ENCODE measurements at places on chromosomes 3 and 15. TPM values are rescaled to one million over a fixed set of nuclear protein-coding genes. Genes with fewer than 3 reads are reported as not detected.

GRCh38 chr3:196235452-196236122, 19.3 kb downstream of the SLC51A start:
- DNase-seq = no peak
- H3K4me1 ChIP-seq = peaks cover 23% of the 10 kb centered on the region
- no peak overlapping the region for H3K4me3 ChIP-seq
- H3K27ac ChIP-seq = no peak overlapping the region

DNA sequence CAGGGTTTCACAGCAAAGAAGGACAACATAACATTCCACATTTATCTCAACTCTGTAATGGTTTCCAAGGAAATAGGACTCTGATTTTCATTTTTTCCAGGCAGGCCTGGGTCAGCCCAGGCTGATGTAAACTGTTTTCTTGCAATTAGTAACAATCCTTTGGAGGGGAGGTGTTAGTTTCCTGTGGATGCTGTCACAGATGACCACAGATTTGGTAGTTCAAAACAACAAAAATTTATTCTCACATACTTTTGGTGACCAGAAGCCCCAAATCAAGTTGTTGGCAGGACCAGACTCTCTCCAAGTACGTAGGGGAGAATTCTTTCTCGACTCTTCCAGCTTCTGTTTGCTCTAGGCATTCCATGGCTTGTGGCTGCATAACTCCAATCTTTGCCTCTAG, 88.0 kb downstream of the EDEM1 start:
- DNase-seq = no peak
- no peak overlapping the region for H3K4me3 ChIP-seq
- H3K27ac ChIP-seq = no peak overlapping the region
- H3K36me3 ChIP-seq = no peaks in the 10 kb centered on the region
- no peaks in the 10 kb centered on the region for H3K4me1 ChIP-seq
- H3K27me3 ChIP-seq = peaks cover 8% of the 10 kb centered on the region

DNA sequence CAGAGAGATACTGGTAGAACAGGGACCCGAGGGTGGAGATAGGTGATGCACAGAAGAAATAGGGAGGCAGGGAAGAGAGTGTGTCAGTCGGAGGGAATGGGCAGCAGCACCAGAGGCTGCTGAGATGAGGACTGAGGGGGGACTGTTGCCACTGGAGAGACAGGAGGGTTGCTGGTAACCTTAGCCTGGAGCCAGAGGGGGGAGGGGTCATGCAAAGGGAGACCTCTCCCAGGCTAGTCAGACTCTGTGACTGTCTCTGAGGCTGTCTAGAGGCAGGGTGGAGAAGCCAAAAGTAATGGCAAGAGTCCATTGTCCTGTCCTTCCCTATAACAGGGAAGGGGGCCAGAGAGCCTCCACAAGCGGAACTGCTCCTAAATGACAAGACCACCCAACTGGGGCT, 2.1 kb upstream of the DLEC1 start:
- H3K27ac ChIP-seq = no peak overlapping the region
- peaks cover 32% of the 10 kb centered on the region for H3K4me1 ChIP-seq
- no peak for DNase-seq
- H3K4me3 ChIP-seq = no peak overlapping the region

GRCh38 chr3:183265157-183265642, 12.1 kb downstream of the B3GNT5 start:
- H3K27ac ChIP-seq = no peak overlapping the region
- DNase-seq = no peak
- H3K27me3 ChIP-seq = no peaks in the 10 kb centered on the region
- no peaks in the 10 kb centered on the region for H3K36me3 ChIP-seq
- H3K4me3 ChIP-seq = no peak overlapping the region
- peaks cover 6% of the 10 kb centered on the region for H3K4me1 ChIP-seq

- no peak overlapping the region for H3K27ac ChIP-seq
- no peak overlapping the region for H3K4me3 ChIP-seq
- H3K36me3 ChIP-seq = no peaks in the 10 kb centered on the region
- DNase-seq = no peak
- H3K4me1 ChIP-seq = no peaks in the 10 kb centered on the region
- no peaks in the 10 kb centered on the region for H3K27me3 ChIP-seq
Measured at GRCh38 chr15:54812383-54812782, 384.4 kb downstream of the RSL24D1 start.

DNA sequence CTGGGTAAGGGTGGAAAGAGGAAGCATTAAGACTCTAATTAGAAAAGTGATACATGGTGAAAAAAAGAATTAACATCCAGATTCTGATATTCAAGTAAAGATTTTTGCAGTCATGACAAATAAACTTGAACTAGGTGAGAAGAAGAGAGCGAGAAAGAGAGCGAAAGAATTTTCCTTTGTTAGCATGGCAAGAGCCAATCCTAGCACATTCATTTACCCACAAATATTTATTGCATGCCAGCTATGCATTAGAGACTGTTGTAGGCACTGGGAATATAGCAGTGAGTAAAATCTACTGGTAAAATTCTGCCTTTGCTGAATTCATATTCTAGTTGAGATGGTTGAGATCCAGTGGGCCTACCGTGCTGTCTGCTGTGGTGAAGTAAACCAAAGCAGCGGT, 177.9 kb upstream of the DPH6 start:
- no peak for DNase-seq
- no peaks in the 10 kb centered on the region for H3K27me3 ChIP-seq
- H3K4me3 ChIP-seq = no peak overlapping the region
- no peak overlapping the region for H3K27ac ChIP-seq

GRCh38 chr15:66658044-66658443, 44.0 kb upstream of the SMAD6 start:
- H3K4me3 ChIP-seq = no peak overlapping the region
- no peak overlapping the region for H3K27ac ChIP-seq
- no peaks in the 10 kb centered on the region for H3K36me3 ChIP-seq
- no peak for DNase-seq
- H3K4me1 ChIP-seq = peaks cover 4% of the 10 kb centered on the region
- peaks cover 32% of the 10 kb centered on the region for H3K27me3 ChIP-seq

DNA sequence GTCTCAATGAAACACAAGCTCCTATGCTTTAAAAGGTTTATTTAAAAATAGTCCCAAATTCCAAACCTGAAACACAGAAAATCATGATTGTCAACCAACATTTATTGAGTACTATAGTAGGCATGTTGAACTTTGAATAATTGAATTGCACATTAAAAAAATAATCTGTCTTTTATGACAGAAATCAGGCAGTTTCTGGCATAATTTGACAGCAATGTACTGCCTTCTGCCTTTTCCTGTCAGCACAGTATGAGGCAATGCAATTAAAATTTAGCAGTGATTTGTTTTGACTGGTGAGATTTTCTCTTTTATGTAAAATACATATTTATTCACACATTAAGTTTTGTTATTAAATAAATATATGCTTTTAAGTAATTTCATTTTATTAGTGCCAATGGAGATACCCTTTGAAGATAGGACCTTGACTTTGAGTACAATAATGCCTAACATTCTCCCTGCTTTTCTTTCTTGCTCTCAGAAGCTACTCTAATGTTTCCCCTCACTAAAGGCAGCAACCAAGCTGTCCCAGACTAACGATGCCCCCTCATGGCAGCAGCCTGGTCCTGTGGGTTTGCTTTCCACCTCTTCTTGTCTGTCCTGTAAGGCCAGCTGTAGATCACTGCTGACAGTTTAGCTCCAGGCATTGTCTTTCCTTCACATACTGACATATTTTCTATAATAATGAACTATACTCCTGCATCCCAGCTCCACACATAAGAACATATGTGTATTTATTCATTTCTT, 346.7 kb downstream of the IL20RB start:
- no peaks in the 10 kb centered on the region for H3K4me1 ChIP-seq
- H3K27ac ChIP-seq = no peak overlapping the region
- no peak for DNase-seq
- H3K36me3 ChIP-seq = no peaks in the 10 kb centered on the region
- no peaks in the 10 kb centered on the region for H3K27me3 ChIP-seq
- H3K4me3 ChIP-seq = no peak overlapping the region

DNA sequence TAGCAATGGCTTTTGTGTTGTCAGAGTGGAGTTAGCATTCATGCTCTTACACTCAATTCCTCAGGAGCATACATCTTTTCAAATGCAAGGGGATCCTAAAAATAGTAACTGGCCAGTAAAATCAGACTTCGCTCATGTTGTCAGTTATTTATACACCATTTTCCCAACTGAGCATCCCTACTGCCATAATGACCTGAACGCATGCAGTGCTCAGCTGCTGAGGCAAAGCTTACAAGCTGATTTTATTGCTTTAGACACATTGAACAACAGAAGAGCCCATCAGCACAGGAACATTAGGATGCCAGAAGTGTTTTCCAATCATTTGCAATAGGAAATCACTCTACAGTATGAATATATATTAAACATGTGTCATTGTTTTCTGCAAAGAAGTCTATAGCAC, 689.7 kb upstream of the BCHE start:
- no peak overlapping the region for H3K4me3 ChIP-seq
- no peak for DNase-seq
- H3K4me1 ChIP-seq = no peaks in the 10 kb centered on the region
- no peaks in the 10 kb centered on the region for H3K27me3 ChIP-seq
- H3K27ac ChIP-seq = no peak overlapping the region

- no peaks in the 10 kb centered on the region for H3K27me3 ChIP-seq
- DNase-seq = no peak
- H3K27ac ChIP-seq = no peak overlapping the region
- peaks cover 18% of the 10 kb centered on the region for H3K4me1 ChIP-seq
Measured at GRCh38 chr3:12922306-12922705, 80.9 kb upstream of the RPL32 start.

DNA sequence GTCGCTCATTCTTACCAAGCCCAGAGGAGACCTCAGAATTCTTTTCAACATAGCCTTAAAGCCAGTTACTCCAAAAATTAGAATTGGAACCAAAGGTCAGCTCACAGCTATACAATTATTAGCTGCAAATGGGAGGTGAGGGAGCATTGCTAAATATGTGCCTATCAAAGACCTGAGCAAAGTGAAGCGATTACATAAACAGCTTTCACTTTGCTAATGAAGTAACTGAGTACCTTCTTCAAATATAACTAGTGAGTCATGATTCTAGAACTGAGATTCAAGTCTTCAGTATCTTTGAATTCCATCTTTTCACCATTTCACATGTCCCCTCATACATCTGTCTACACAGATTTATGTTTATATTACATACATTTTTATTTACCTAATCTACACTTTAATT, 122.6 kb downstream of the P2RY1 start:
- no peak for DNase-seq
- H3K27me3 ChIP-seq = no peaks in the 10 kb centered on the region
- no peaks in the 10 kb centered on the region for H3K36me3 ChIP-seq

GRCh38 chr15:38614621-38615020, 50.0 kb upstream of the RASGRP1 start:
- no peak for DNase-seq
- H3K27me3 ChIP-seq = no peaks in the 10 kb centered on the region
- peaks cover 12% of the 10 kb centered on the region for H3K36me3 ChIP-seq
- H3K4me3 ChIP-seq = no peak overlapping the region

DNA sequence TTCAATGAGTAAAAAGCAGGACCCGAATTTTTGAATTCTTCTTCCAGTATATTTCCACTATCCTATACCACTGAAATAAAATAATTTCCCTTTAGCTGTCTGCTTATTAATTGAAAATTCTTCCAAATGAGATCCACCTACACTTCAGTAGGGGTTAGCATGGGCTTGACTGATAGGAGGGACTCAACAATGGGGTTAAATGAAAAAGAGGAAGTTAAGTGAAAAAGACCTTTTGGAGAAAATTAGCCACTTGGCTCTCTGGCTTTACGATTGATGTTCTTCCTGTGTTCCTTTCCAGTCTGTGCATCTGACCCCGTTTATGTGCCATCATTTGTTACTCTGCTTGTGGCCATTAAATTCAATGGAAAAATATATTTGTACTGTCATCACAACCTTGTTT, 54.0 kb upstream of the GCNT3 start:
- no peak overlapping the region for H3K27ac ChIP-seq
- H3K36me3 ChIP-seq = no peaks in the 10 kb centered on the region
- H3K27me3 ChIP-seq = peaks cover 15% of the 10 kb centered on the region
- no peak for DNase-seq
- no peak overlapping the region for H3K4me3 ChIP-seq

DNA sequence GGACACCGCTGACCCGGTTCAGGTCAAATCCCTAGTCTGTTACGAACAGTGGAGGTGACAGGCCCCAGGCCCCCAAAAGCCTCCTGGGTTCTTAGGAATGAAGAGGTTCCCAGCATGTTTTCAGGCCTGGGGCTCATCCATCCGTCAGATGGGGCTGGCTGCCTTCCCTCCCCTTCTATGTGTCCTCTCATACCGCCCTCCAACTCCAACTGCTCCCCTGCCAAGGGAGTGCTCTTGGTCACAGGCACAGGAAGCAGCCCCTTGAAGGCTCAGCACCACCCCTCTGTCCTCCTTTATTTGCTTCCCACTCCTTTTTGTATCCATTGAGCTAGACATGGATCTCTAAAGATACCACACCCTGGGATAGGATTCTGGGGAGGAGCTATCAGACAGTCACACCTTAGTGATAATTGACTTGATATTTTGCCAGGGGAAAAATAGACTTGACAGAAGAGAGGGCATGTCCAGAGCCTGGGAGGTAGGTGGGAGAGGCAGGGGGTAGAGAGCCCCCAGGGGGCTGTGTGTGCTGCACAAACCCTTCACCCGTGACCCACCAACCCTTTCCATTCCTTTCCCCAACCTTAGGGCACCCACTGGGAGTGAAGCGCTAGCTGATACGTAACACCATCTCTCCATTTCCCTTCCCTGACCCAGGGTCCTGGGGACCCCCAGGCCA, 10.7 kb upstream of the CSPG4 start:
- peaks cover 17% of the 10 kb centered on the region for H3K27me3 ChIP-seq
- no peak overlapping the region for H3K4me3 ChIP-seq
- no peaks in the 10 kb centered on the region for H3K36me3 ChIP-seq
- no peak overlapping the region for H3K27ac ChIP-seq
- DNase-seq = no peak

- H3K4me1 ChIP-seq = no peaks in the 10 kb centered on the region
- H3K27me3 ChIP-seq = peaks cover 19% of the 10 kb centered on the region
- no peak overlapping the region for H3K27ac ChIP-seq
- no peaks in the 10 kb centered on the region for H3K36me3 ChIP-seq
- no peak for DNase-seq
Measured at GRCh38 chr3:10574101-10574620, 68.8 kb upstream of the ATP2B2 start.

DNA sequence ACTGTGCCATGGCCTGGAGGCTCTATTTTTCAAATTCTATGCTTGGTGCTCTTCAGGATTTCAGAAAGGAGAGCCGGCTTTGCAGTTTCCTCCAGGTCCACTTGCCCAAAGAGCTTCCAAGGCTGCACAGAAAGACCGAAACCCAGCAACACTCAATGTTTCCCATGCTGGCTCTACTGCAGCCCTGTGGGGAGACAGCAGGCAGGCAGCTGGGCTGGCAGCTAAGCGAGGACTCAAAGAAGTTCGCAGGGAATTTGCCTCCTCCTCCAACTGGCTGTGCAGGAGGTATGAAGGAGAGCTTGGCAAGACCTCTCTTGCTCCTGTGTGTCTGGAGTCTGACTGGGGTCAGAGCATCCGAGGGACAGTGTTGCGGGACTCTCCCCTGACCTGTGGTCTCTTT, 17.4 kb upstream of the ITGA11 start:
- H3K4me3 ChIP-seq = no peak overlapping the region
- H3K4me1 ChIP-seq = no peaks in the 10 kb centered on the region
- DNase-seq = no peak
- H3K27me3 ChIP-seq = peaks cover 75% of the 10 kb centered on the region
- no peak overlapping the region for H3K27ac ChIP-seq

IGF1R gene
- total RNA-seq = 6.2 TPM

GADL1 gene
- not detected for total RNA-seq

TMCO5A gene
- not detected for total RNA-seq

XCR1 gene
- total RNA-seq = not detected

HHLA2 gene
- 9.4 TPM for total RNA-seq

MME gene
- total RNA-seq = not detected

RTP2 gene
- not detected for total RNA-seq

GOLGA8T gene
- 0.77 TPM for total RNA-seq

FETUB gene
- total RNA-seq = not detected

KNG1 gene
- not detected for total RNA-seq

ADPGK gene
- total RNA-seq = 67.8 TPM

Data from activated CD8-positive, alpha-beta memory T cell treated with anti-CD3 and anti-CD28 coated beads, Interleukin-2, amount 10 ng/mL, durations not matched to agents 7 days and 5 days (primary cell).